Cerebellar cortex (tissue), 1 donor: ENCODE measurements at places on chromosomes 3 and 15.

DNA sequence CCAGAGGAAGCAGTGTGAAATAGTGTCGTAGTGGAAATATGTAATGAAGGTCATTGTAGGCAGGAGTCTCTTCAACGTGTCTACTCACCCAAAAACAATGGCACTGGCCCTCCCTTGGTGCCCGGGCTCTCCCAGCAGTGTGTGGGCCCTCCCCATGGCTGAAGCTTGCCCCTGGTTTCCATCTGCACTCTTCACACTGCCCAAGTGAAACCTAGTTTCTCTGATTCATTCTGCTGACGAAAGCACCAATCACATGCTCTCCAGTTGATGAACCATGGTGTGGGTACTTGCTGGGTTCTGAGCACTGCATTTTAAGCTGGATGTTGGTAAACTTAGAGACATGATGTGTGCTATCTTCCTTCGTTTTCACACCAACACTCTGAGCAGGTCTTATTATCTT lies 61.0 kb upstream of the AGBL1 start:
- DNase-seq, result no peak

DNA sequence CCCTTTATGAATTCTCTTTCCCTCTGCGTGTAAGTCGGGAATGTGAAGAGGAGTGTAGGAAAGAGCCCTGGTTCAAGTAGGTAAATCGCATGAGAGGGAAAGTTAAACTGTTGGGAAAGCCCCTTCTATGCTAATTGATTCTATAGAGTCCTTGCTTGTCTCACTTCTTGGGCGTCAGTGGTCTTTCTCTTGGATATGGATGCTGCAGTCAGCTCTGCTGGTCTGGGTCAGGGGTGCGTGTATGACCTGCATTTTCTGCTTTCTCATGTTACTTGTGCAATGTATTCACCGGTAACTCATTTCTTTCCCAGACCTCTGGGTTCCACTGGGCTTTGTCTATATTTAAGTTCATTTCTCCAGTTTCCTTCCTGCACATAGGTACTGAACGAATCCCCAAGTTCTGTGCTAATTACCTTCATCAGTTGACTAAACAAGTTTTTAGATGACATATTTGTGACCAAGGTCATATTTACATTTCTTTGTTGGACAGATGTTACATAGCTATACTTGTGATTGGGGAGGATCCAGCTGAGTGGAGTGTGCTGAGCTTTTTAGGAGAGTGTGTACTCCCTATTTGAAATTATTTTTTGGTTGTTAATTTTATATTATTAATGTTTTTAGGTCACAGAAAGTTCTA lies 1.4 kb downstream of the SETD5 start:
- no peak for DNase-seq

DNA sequence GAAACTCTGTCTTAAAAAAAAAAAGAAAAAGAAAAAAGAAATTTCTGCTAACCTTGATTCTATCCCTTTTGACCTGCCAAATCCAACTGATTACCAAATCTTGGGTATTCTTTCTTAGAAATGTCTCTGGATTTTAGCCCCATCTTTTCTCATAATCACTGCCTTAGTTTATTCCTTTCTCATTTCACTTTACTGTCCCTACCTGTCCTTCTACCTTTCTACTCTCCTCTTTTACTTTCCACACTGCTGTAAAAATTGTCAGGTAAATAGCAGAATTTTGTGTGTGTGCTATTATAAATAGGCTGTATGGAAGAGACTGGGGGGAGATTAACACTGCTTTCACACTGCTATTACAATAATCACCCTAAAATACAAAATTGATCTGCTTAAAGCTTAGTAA lies 16.7 kb downstream of the PIK3CA start:
- DNase-seq, result no peak

- DNase-seq, result no peak
Measured at GRCh38 chr3:157279237-157279636, 119.3 kb upstream of the CCNL1 start.

- DNase-seq, result no peak
Measured at GRCh38 chr15:70251246-70251990, 153.7 kb upstream of the TLE3 start.

- no peak for DNase-seq
Measured at GRCh38 chr3:52819936-52820335, 10.5 kb downstream of the ITIH4 start.

DNA sequence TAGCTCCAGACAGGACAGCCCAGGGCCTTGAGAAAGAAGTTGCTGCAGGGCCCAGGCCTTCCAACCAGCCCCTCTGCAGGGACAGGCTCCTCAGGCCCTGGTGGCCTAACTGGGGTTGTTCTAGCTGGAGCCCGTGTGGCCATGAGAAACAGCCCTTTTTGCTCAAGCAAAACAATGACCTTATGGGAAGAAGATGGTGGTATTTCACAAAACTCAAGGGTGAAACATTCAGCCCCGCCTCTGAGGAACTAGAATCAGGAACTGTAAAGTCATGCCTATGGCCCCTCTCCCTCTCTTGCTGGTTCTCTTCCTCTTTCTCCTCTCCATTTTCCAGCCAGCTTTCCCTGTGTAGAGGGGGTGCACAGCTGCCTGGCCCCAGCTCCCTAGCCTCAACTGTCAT lies 273.3 kb downstream of the RPLP1 start:
- no peak for DNase-seq

DNA sequence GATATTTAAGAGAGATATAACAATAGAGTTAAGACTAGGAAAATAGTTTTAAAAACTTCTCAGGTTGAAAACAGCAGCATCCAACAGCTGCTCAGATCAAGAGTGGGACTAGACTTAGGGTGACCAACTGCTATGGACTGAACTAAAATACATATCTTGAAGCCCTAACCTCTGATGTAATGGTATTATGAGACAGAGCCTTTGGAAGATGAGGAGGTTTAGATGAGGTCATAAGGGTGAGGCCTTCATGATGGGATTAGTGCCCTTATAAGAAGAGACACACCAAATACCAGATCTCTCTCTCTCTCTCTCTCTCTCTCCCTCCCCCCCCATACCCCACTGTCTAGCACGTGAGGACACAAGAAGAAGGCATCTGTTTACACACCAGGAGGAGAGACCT lies 37.4 kb upstream of the GALNT15 start:
- DNase-seq, result no peak

GRCh38 chr3:54535619-54536018 lies 392.2 kb downstream of the LRTM1 start:
- peak; percentile 4 for DNase-seq
